ENCODE measurements at places on chromosomes 16 and 17. TPM values are rescaled to one million over a fixed set of nuclear protein-coding genes. Genes with fewer than 3 reads are reported as not detected.

- DNase-seq, result no peak
Observed at GRCh38 chr17:8949061-8949661, 16.3 kb downstream of the PIK3R5 start.

DNA sequence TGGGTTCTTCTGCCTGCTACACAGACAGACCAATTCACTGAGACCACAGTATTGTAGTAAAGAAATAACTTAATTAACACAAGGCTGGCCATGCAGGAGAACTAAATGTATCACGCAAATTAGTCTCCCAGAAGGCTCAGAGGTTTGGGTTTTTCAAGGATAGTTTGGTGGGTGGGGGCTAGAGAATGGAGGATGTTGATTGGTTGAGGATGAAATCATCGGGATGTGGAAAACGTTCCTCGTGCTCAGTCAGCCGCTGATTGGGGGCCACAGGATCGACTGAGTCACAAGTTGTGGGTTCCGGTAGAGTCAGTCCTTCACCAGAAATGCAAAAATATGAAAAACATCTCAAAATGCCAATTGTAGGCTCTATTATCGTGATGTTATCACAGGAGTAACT is 18.7 kb downstream of the RHOT1 start:
- no peak for DNase-seq

- DNase-seq, result no peak
Observed at GRCh38 chr16:25691519-25692091, at the start of gene HS3ST4. HS3ST4 (plus strand) TSS chr16:25691959.

GRCh38 chr17:71098071-71098470 is 928.7 kb downstream of the KCNJ2 start:
- DNase-seq, result no peak

DNA sequence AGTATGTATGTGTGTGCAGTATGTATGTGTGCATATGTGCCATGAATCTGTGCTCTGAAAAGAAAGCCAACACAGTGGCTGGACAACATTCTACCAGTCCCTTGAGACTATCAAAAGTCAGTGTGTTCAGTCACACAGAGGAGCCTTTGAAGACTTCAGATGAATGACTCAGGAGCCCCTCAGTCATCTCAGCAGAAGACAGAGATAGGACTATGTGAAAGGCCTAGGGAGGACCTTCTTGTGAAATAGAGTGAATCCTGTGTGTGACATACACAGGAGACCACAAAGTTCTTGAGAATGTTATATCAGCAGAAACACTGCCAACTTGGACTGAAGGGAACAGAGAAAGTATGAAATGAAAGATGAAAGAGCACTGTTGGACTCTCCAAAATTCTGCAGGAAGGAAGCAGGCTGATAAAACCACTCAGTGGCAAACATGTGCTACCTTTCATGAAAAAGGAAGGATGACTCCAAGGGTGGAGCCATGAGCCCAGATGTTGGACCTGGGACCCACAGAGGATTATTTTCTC is 108.4 kb downstream of the METRNL start:
- no peak for DNase-seq

- no peak for DNase-seq
Observed at GRCh38 chr17:79203657-79204056, 129.0 kb downstream of the ENGASE start.

DNA sequence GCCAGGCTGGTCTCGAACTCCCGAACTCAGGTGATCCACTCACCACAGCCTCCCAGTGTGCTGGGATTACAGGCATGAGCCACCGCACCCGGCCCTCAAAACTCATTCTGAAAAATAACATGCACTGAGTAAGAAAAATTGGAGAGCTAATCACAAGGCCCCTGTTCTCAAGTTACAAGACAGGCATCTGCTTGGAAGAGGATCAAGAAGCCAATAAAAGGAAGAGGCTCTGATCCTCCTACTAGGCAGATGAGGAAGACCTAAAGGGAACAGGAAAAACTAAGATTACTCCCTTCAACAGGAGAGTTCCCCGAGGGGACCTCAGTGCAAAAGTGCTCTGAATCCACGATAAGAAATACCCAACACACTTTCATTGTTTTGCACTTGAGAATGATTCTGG is 18.4 kb downstream of the BLMH start:
- DNase-seq, result no peak

The TUBB3 gene
- total RNA-seq, result 1.4 TPM

The TBC1D16 gene
- 20.2 TPM for total RNA-seq

Measured in spleen (tissue), 13 donors.